SJCRH30 (cell line): ENCODE measurements at places on chromosomes 7 and 10. TPM values are rescaled to one million over a fixed set of nuclear protein-coding genes. Genes with fewer than 3 reads are reported as not detected.

Gene TRPV5
- total RNA-seq, result not detected in 2 replicates

Gene HHEX
- total RNA-seq, result 2.9 and 4.2 TPM in 2 replicates

Gene SMO
- total RNA-seq, result 40.5 and 43.2 TPM in 2 replicates

DNA sequence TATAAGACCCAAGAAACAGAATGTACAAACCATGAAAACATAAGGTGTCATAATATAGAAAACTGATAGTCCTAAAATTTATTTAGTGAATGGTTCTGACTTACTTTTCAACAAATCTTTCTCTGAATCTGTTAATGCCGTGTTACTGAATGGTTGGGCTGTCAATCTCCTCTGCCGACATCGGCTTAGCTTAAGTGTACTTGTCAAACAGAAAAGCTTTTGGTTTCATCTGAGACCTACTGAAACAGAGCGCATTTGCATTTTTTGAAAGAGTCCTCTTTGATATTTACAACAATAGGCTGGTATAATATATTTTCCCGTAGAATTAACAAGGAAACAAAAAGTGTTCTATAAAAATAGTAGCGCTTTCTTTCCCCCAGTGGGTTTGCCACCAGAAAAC lies 120.9 kb upstream of the ZNF804B start:
- H3K27me3 ChIP-seq, result no peaks in the 10 kb centered on the region
- no peaks in the 10 kb centered on the region for H3K4me1 ChIP-seq

DNA sequence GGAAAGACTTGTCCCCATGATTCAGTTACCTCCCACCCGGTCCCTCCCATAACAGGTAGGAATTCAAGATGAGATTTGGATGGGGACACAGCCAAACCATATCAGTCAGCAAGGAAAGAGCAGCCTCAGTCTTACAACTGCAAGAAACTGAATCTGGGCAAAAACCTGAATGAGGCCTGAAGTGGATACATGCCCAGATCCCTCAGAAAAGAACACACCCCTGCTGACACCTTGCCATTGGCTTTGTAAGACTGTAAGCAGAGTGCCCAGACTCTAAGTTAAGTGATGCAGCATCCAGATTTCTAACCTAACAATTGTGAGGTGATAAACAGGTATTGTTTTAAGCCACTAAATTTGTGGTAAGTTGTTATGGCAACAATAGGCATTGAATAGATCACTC lies 670.8 kb downstream of the SORCS1 start:
- DNase-seq, result no peak
- H3K36me3 ChIP-seq, result no peaks in the 10 kb centered on the region
- H3K27me3 ChIP-seq, result 0 out of 2 replicates have a peak, but pooled peaks cover 4% of the 10 kb centered on the region
